ENCODE measurements at places on chromosomes 1 and 21.

GRCh38 chr21:42137191-42137904 lies 66.2 kb downstream of the UMODL1 start:
- no peak for DNase-seq

GRCh38 chr1:230174041-230174440 lies 107.0 kb downstream of the GALNT2 start:
- no peak for DNase-seq

DNA sequence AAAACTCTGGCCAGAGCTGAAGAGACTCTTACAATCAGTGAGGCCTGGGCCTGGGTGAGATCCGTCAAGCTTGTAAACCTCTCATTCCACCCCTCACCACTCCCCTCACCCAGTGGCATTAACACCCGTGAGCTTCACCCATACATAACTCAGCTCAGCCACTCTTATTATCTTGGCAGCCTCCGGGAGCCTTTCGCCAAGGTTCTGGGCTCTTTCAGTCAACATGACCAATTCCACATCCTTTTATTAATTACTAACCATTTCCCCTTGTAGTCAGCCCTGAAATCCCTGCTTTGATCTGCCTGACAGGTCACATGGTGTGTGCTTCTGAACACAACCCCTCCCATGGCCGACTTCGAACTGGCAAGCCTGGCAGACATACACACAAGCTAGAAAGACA lies 134.8 kb downstream of the SETD4 start:
- DNase-seq: peak; percentile 39

DNA sequence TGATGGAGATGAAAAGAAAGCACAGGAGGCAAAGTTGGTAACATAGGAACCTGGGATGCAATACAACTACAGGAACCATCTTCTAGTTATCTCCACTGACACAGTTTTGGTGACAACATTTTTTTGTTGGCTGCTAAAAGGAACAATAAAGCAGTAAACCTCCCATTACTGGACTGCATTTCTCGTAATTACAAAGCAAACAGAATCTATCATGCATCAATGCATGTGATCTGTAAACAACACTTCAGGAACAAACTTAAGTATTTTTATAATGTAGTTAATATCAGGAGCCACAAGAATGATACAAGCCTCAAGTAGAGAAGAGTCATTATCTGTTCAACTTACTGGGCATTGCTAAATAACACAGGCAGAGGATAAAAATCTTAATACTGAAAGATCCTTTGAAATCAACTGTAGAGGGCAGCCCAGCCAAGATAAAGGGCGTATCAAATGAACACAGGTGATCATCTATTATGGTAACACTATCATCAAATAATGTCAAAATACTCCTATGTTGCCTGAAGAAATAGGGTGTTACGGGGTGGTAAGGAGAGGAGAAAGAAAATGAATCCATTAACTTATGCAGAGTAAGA lies 193.3 kb downstream of the EIF4G3 start:
- no peak for DNase-seq

- DNase-seq: no peak
Measured at GRCh38 chr1:234521836-234522235, 42.9 kb upstream of the TARBP1 start.

DNA sequence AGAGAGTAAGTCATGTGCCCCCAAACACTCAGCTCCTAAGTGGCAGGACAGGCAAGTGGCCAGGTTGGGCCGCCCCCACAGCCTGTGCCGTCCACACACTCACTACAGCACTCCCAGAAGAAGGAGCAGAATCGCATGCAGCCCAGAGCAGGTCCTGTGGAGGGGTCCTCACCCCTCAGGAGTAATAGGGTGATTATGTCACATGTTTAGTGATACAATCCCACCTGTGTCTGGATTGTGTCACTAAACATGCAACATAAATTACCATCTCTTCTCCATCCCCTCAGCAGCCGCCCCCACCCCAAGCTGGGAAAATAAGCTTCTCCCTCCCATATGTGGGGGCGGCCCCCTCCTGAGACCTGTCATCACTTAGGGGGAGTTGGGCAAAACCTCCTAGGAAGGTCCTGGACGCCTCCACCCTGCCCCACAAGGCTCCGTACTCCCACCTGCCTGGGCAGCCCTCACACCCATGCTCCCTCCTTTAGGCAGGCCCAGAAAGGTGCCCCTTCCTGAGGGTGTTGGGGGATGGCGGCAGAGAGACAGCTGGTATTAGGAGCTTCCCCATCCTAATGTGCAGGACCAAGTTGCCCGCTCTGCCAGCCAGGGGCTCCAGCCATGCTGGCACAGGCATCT lies 56.9 kb downstream of the STUM start:
- DNase-seq: no peak

DNA sequence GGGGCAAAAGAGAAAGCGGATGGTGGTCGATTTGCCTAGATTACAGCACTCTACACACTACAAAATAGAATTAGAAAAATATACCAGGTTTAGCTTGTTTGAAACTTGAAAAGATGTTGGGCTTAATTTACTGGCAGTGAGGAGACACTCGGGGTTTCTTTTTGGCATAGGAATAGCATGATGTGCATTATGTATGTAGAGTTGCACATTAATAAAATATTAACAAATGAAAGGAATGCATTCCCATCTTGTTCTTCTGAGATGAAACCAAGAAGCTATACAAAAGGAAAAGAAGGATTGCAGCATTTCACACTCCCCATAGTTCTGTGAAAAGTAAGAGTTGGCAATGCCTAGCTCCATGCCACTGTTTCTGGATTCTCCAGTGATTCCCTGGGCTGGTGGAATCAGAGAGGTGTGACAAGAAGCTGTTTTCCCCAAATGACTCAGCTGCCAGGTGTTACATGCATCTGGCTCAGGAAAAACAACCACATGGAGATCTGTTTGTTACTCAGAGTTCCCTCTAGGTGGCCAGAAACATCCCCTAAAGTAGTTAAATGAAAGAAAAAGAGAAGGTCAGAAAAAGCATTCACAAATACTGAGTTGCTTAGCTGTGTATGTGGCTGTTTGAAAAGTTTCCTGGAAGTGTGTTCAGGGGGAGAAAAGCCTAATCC lies 115.6 kb downstream of the UCK2 start:
- DNase-seq: no peak

GRCh38 chr1:174077749-174078490 lies 55.8 kb upstream of the RC3H1 start:
- no peak for DNase-seq

- DNase-seq: no peak
Measured at GRCh38 chr1:178094739-178095645, 1.1 kb downstream of the RASAL2 start.

DNA sequence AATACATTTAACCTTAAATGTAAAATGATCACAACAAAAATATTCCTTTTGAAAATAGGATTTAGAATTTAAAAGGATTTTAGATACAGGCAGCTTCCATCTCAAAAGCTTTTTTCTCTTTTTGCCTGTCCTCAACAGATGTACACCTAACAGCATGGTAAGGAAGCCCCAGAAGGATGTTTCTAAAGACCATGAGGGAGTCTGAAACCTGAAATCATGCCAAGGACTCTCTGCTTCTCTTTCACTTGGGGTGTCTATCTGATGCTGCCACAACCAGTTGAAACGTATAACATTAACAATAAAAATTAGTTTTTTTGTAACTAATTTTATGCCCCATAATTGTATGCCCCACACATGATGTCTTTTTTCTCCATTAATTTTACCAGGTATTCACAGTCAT lies 5.4 kb upstream of the ZNF281 start:
- DNase-seq: no peak

GRCh38 chr1:107724648-107725047 lies 240.3 kb downstream of the VAV3 start:
- DNase-seq: no peak

DNA sequence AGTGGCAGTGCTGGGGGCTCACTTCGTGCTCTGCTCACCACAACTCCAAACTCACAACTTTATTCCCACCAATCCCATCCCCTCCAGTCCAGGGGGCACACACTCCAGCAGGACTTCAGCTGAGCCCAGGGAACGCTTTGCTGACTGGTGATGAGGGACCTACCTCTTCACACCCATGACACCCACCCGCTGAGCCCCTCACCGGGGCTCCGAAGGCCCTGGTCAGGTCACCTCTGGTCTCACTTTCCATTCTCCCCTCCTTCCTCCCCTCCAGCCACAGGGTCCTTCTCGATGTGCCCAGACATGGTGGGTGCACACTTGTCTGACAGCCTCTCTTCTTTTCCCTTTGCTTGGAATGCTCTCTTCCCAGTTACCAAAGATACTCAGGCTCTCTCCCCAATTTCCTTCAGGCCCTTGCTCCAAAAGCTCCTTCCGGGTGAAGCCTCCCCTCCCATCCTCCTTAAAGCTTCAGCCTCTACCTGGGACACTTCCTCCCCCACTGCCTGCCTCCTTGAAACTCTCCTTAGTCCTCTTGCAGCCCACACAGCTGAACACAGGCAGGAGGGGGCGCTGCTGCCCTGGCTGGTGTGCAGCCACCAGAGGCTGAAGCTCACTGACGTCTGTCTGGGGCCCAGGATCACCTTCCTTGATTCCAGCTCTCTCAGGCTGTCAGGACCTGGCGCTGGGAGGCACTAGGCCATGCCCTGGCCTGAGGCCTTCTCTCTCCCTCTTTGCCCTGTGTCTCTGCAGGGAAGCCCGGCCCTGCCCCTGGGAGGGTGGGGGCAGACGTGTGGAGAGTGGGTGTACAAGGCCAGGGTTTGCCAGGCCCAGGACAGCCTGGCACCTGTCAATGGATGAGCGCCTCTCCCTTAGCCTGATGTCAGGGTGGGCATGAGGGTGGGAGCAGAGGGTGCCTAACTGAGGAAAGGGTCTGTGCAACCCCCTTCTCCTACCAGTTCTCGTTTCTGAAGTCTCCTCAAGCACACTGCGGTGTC lies 1.6 kb downstream of the KCNE1 start:
- peak; percentile 68 for DNase-seq

DNA sequence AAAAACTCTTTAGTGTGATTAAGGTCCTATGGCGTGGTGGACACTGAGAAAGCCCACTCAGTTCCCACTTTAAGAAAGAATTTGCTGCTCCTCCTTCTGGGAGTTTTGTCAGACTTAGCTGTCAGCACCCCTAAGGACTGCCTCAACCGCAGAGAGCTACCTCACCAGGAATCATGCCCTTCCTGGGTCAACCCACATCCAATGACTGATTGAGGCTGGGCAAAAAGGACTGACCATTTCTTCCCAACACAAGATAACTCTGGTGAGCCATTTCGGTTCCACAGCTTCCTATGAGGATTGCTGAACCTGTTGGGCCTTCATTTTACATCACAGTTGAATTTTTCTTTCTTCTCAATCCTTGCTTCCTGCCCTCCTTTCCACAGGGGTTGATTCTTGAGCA lies 197.9 kb downstream of the NCAM2 start:
- DNase-seq: no peak

- no peak for DNase-seq
Measured at GRCh38 chr21:45115141-45115540, 40.8 kb downstream of the ADARB1 start.

DNA sequence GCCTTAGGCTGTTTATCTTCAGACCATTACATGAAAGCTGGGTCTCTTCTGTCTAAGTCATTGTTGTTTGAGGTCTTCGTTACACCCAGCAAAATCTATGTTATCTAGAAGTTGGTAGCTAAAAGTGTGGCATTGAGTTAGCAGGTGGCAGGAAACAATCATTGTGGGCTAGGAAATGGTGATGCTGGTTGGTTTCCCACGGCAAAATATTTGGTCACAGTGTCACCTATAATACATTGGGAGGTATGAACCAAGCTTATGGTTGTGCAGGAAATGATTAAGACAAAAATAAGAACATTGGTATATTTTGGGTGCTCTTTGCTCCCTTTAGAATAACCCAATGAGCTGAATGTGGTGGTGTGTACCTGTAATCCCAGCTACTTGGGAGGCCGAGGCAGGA lies 169.7 kb downstream of the TRIM33 start:
- DNase-seq: no peak

DNA sequence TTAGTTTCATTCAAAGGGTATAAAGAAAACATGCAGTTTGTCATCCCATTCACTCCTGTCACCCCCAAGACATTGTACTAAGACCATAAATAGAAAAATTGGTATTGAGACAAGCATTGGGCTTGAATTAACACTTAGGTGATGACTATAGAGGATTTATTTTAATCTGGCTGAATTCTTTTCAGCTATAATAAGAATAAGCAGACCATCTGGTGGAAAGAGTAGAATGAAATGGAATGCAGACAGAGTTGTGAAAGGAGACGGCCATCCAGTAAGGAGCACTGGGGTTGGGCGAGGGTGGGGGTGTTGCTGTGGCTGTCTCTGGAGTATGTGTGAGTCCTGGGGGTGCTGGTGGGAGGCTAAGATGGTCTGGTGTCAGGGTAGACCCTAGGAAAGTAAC lies 125.0 kb upstream of the IVNS1ABP start:
- DNase-seq: no peak

DNA sequence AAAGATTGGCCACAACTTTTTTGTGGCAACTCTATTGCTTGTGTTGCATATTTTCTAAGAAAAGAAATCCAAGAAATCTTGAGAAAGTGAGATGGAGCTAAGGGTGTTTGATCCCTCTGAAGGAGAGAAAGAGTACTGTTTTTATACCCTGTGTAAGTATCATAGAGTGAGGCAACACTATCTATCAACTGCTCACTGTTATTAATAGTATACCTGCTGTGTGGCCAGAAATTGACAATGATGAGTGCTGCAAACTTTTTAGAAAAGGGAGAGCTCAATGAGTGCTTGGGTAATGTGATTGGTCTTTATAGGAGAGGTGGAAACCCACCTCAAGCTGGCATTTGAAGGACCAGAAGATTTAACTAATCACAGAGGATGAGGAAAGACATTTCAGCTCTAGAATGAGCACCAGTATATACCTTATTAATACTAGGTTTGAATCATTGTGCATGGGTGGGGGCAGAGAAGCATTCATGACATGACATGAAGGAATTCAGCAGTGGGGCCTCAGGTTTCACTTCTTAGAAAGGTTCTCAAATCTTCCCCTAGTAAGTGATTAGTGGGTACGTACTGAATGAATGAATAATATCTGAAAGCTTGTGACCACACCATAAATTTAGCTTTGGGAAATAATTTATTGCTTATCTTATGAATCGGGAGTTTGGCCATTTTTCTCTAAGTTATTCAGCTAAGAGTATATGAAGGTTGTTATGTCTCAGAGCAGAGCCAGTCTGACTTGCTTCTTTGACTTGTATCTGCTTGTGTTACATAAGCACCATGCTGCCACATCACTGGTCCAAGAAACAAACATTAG lies 169.2 kb upstream of the SGIP1 start:
- DNase-seq: no peak
